CD4-positive, alpha-beta T cell treated with Interleukin-17A for 4 hours (primary cell): ENCODE measurements at places on chromosomes 11 and 22.

GRCh38 chr22:30244066-30244465, 2.5 kb downstream of the LIF start:
- DNase-seq = no peak

GRCh38 chr11:73186294-73186850, 31.7 kb upstream of the P2RY2 start:
- no peak for DNase-seq

GRCh38 chr11:95521133-95521542, 268.4 kb downstream of the FAM76B start:
- DNase-seq = no peak

DNA sequence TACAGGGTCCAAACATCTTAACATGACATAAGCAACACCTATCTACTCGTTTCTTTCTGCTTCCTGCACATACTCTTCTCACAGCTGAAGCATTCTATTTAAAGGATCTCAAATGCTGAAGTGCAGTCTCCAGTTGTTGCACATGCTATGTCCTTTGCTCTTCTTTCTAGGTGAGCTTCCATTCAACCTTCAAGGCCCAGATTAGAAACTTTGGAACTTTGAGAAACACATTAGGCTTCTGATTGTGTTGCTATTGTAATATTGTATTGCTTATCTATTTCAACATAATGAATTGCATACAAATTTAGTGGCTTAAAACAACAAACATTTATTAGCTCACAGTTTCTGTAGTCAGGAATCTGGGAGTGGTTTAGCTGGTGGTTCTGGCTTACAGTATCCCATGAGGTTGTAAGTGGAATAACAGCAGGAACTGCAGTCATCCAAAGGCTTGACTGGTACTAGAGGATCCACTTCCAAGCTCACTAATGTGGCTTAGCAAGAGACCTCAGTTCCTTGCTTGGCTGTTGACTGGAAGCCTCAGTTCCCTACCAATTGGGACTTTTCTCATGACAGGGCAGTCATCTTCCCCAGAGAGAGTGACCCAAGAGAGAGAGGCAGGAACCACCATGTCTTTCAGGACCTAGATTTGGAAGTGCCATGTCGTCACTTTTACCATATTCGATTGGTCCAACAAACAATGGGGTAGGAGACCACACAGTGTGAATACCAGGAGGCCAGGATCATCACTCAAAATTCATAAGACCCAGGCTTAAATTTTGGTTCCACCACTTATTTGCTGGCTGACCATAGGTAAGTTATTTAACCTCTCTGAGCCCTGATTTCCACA, 27.2 kb upstream of the RASSF10 start:
- DNase-seq = no peak

GRCh38 chr11:123475469-123475868, 45.4 kb downstream of the GRAMD1B start:
- DNase-seq = no peak

DNA sequence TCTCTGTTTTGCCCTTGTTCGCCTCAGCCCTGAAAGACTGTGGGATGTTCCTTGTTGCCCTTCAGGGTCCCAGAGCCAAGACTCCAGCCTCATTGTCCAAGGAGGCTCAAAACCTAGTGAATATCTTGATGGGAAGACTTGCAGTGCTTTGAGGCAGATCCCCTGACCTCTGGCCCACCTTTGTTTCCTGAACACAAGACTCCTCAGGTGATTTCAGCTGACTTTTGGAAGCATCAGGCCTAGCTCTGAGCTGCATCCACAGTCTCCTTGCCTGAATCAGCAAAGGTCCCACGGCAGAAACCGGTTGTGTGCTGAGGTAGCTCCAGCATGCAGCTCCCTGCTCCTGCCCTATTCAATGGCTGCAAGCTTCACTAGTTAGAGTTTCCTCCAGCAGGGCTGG, 159.3 kb upstream of the B3GAT1 start:
- no peak for DNase-seq

DNA sequence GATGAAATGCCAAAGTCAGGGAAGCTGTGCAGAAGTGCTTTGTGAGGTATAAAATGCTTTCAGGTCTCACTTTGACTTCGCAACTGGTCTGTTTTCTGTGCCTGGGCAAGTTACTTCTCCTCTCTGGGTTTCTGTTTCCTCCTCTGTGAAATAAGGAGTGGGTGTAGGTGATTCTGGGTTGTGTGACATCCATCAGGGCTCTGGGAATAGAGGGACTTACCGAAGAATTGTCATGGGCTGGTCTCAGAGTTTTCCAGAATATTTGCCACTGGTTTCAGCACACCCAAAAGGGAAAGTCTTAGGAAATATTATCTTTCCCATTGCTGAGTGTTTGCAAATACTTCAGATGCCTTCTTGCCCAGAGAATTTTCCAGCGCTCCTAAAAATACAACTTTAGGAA, 118.4 kb downstream of the KIAA1671 start:
- no peak for DNase-seq

GRCh38 chr11:66267039-66267378, 1.4 kb upstream of the RAB1B start:
- DNase-seq = no peak

- DNase-seq = no peak
Measured at GRCh38 chr11:129639300-129639699, 176.3 kb upstream of the TMEM45B start.

- DNase-seq = no peak
Measured at GRCh38 chr11:102494216-102494615, 36.3 kb downstream of the MMP7 start.

DNA sequence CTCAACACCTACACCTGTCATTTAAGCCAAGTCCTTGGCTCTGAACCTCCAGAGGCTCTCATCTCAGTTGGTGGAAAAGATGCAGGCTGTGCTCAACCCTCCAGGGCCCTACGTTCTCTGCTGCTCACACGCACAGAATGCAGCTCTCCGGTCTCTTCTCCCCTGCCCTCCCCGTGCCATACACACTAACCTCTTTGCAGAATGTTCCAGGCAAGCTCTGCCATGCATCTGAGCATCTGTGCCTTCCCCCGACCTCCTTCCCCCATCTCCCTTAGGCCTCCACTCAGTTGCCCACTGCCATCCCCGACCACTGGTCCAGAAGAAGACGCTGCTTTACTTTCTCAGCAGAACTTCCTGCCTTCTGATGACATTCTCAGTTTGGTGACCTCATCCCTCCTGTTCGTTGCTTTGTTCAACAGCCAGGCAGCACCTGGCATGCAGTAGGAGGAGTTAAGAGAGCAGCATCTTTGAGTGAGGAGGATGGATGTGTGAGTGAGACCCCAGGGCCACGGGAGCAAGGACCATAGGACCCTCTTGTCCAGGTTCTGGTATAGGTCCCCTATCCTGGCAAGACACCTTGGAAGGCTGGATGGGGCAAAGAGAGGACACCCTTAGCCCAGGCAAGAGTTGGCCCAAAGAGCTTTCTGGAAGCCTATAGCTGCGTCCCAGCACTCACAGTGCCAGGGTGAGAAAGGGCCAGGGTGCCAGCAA, 598.0 kb downstream of the BRD1 start:
- DNase-seq = no peak

DNA sequence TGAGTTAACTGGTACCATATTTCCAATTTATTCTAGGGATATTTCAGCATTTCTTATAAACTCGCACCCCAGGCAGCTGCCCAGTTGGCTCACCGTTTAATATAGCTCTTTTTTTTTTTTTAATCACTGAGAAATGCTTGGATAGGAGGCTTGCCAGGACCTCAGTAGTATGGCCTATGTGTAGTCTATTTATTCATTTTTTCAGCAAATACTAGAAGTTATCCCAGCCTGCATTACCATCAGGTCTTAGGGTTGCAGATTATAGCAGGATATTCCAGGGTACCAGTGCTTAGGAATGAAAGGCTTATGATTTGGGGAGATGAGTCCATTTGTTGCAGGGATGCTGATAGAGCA, 26.6 kb downstream of the PARVA start:
- DNase-seq = no peak

DNA sequence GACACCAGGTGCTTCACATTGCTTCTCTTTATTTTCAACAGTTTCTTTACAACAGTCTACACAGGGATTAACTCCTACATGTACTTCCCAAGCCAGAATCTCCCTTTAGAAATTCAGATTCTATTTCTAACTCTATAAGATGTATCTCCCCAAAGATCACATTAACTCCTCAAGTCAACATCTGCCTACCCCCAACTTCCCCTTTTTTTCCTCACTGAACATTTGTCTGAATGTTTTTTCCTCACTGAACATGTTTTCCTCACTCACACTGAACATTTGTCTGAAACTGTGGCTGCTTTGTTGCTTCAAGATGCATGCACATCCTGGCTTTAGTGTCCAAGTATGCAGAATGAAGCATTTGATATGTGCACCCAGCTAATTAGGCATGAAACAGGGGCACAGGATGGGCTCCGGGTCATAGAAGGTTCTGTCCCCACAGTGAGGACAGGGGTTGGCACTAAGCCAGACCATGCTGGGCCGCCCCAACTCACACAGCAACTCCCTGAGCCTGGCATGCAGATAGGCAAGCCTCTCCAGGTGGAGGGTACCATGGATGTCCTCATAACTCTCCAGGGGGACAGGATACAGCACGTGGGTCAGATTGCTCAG, 11.3 kb downstream of the PRAME start:
- DNase-seq = no peak

DNA sequence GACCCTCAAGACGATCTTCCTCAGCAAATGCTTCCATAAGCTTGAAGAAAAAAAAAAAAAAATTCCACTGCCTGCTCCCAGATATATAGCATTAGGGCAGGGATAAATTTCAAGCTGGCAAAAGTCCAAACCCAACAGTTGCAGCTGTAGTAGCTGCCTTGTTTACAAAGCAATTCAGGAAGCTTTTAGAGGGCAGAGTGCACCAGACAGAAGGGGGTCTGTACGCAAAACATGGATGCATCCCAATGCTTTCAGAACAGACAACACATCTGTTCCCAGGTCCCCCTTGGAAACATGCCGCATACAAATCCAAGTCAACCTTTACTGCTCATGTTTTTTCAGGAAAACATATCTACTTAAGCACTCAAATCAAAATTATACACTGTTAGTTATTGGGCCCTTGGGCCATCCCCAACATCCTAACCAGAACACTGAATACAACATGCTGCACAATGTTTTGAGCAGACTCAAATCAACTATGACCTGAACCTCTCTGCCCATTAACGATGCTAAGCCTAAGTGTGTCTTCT, 94.5 kb downstream of the CADM1 start:
- no peak for DNase-seq

GRCh38 chr11:82782825-82783374, 49.2 kb upstream of the FAM181B start:
- DNase-seq = no peak

GRCh38 chr11:129815596-129816461, at the start of gene TMEM45B:
TSS of gene TMEM45B (plus strand) at chr11:129815848. CDS start at chr11:129852483, 36,635 bp downstream.
- peak; percentile 63 for DNase-seq

- DNase-seq = no peak
Measured at GRCh38 chr11:57479021-57479663, 18.8 kb downstream of the RTN4RL2 start.

- no peak for DNase-seq
Measured at GRCh38 chr11:35907648-35908431, 36.0 kb upstream of the LDLRAD3 start.

DNA sequence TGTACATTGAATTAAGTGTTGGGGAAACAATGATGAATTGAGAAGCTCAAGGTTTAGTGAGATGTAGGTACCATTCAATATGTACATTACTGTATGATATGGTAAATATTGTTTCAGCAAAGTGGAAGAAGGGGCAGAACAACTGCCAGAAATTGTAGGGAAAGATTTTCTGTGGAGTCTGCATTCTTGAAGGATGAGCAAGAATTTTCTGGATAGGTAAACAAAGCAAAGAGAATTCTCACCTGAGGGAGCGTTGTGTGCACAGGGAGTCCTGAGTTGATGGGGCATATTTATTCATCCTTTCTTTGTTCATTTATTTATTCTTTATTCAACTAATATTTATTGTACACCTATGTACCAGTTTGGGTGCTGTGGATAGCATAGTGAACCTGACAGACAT, 83.2 kb downstream of the TMEM135 start:
- no peak for DNase-seq

- no peak for DNase-seq
Measured at GRCh38 chr11:3893311-3893710, 37.8 kb downstream of the STIM1 start.
